Activated naive CD8-positive, alpha-beta T cell treated with anti-CD3 and anti-CD28 coated beads, Interleukin-2, amount 50 U/mL, for 16 hours (primary cell): ENCODE measurements at places on chromosomes 11 and 22.
A peak's percentile ranks its signal among the peaks of the same experiment; 100 is the strongest.

DNA sequence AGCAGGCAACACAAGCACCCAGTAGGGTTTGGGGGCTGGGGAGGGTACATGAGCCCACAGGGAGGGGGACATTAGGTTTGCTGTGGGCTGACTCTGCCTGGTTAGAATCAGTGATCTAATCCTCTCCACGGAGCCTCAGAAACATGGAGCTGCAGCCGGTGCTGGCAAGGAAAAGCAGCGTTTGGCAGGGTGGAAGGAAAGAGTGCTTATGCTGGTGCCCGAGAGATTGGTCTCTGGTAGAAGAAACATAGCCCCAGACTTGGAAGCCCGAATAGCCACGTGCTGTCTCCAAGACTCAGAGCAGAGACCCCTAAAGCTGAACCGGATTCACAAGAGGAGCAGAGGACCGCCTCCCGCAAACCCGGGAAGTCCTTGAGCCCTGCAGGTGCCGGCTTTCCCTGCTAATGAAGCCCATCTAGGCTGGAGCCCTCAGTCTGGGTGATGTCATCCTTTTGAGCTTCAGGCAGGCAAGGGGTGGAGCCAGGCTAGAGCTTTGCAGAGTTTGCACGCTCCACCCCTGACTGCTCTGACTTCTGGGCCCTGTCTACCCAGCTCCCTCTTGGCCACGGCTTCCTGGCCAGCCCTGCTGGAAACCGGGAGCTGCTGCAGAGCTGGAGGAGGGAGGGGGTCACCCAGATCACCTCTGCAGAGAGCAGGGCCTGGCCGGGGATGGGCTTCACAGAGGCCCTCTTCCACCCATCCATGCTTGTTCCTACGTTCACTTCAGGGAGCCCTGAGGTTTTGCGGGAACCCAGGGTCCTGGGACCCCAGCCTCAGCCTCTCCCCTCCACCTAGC lies 35.0 kb upstream of the JAM3 start:
- DNase-seq = peak; percentile 38

GRCh38 chr11:2153581-2154194 lies 7.3 kb downstream of the INS start:
- DNase-seq = no peak

DNA sequence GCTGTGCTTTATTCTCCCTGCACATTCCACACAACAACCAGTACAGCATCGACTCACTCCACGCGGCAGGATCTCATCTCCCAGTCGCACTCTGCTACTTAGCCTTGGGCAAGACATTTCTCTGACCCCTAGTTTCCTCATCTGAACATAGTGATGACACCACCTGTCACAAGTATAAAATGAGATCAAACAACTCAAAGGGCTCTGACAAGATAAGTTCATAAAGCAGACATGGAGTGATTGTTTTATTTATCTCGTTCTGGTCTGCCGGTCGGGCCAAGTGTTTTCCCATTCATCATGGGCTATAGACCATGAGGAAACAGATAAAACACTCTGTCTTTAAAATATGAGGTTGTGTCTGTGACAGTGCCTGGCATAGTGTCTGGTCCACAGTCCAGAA lies 35.0 kb downstream of the DSCAML1 start:
- DNase-seq = no peak

DNA sequence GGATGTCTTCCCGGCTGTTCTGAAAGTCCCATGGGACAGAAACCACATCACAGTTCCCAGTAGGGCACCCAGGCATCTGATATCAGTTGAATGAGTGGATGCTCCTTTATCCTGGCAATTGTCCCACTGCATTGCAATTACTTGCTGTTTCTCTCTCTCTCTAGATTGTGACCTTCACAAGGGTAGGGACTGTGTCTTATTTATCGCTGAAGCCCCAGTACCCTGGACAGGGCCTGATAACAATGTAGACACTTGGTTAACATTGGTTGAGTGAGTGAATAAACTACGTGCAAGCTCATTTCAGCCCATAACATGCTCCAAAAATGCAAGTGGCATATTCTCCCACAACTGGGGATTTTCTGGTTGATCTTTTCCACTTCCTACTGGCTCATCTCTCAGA lies 193.7 kb upstream of the NARS2 start:
- DNase-seq = no peak

- DNase-seq = peak; percentile 9
Measured at GRCh38 chr11:6618117-6619003, 862 bp downstream of the TPP1 start.

GRCh38 chr11:78451371-78452150 lies 33.9 kb upstream of the GAB2 start:
- DNase-seq = no peak

DNA sequence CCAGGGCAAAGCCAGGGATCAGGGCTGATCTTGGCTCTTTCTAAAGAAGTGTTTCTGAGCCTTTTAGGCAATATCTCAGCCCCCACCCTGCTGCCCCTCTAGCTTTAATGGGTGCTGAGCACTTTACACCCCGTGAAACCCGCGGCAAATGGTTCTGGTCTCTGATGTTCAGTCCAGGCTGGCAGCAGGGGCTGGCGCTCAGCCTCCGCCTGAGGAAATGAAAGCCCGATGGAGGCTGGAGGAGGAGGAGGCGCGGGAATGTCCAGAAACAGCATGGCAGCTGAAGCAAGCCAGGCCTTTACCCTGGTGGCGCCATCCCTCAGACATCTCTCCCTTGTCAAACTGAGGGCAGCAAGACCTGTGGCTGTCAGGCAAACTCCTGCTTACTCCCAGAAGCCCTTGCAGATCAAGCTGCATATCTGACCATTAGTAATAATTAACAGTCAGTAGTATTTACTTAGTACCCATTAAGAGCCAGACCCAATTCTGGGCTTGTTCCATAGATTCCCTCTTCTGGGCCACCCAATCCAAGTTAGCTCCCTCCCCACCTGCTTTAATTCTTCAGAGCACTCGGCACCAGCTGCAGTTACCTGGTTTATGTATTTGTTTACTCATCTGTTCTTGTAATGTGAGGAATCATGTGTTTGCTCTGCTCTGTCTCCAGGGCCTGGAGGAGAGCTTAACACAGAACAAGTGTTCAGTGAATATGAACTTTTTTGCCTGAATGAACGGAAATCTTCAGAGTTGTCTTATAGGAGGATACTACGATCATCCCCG lies 15.0 kb upstream of the ALX4 start:
- DNase-seq = no peak

GRCh38 chr22:35043252-35043933 lies 22.6 kb upstream of the ISX start:
- no peak for DNase-seq

DNA sequence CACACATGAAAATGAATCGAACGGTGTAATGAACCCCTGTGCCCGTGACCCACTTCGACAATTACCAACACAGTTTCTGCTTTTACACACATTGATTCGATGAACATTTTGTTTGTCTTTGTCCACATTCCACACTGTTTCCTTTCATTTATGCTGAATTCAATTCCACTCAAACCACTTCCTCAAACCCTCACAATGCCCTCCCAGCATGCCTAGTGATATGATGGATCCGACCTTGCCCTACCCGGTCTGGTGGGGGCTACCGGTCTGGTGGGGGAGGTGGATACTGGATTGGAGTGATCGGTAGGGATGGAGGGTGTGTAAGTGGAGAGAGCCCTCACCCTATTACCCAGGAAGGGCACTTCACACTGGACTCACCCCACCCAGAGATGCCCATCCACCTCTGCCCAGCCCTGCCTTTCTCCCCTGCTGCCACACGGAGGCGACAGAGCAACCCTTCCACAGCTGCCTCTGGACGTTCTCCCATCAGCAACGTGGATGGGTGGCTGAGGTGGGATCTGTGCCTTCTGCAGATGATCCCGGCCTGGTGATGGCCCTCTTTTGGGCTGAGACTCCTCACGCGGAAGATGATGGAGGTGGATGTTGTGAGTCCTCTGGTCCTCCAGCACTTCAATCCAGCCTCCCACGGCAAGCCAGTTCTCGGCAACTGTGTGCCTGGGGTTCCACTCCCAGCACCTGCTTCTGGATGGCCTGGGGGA lies 33.0 kb upstream of the P2RY2 start:
- DNase-seq = peak; percentile 14

GRCh38 chr22:22908495-22908861 lies 20.9 kb downstream of the IGLL5 start:
- no peak for DNase-seq

GRCh38 chr11:3824714-3825472 lies 15.9 kb downstream of the RHOG start:
- peak; percentile 70 for DNase-seq

- no peak for DNase-seq
Measured at GRCh38 chr11:89922195-89922660, at the start of gene TRIM49D1. TRIM49D1 (minus strand) TSS chr11:89922245; CDS start chr11:89917710, 4,535 bp downstream.

DNA sequence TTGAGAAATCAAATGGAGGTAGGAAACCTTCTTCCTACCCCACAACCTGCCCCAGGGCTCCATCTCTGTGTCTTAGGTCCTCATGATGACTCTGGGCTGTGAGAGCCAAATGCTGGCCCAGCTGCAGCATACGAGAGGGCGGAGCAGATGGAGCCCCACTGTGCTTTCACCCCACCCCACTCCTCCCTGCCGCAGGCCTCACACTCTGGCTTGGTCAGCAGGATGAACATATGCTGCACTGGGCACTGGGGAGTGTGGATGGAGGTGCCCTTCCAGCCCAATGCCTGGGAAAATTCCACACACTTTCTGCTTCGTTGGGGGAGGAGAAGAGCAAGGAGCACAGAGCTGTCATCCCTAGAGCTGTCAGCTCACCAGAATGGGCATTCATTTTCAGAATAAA lies 271.6 kb upstream of the CADM1 start:
- DNase-seq = no peak

DNA sequence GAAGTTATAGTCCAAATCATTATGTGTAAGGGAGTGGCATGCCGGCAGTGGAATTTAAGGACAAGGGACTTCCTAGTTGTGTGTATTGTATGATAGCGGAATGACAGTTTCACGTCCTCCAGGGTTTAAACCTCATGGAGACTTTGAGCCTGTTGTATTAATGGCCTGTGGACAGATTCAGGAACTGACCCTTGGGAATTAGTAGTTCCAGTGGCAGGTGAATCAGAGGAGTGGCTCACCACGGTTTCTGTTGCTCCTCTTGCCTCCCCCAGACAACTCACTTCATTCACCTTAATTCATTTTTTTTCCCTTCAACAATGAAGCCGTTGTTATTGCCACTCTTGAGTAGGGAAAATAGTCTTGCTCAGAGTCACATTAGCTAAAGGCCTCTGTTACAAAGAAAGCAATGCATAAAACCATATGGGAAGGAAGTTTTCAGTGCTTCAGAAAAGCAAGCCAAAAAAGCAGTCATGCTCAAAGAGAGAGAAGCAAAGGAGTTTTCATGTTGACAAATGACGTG lies 22.6 kb downstream of the AMOTL1 start:
- DNase-seq = no peak

GRCh38 chr11:45512471-45513148 lies 152.8 kb downstream of the CHST1 start:
- DNase-seq = no peak

- no peak for DNase-seq
Measured at GRCh38 chr11:113267493-113267892, 46.9 kb upstream of the TTC12 start.

GRCh38 chr22:16781764-16782329 lies 43.4 kb downstream of the XKR3 start:
- no peak for DNase-seq

DNA sequence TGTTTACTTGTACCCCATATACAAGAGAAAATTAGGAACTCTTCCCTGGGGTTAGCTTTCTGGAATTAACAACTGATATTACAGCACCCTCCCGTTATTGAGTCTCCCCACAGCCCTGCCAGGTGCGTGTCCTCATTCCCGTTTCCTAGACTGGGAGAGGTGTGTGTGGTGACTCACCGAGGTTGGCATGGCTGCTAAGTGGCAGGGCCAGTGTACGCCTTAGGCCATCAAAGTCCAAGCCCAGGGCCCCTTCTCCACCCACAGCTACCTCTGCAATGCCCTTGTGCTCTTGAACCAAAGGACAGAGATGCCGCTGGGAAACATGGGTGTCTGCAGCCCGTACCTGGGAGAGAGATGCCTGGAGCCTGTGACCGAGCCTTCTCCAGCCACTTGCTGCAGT lies 12.3 kb downstream of the IFT27 start:
- no peak for DNase-seq

DNA sequence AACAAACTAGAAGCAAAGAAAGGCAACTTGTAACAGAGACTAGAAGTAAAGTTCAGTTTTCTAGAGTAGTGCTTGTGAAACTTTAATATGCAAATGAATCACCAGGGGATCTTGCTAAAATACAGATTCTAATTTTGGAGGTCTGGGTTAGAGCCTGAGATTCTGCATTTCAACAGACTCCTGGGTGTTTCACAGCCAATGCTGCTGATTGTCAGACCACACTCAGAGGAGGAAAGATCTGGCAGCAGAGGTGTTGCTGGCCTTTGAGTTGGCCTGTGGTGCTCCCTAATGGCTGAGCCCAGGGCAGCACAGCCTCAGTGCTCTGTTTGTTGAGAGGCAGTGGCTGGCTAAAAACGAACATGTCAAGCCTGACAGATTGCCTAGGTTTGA lies 5.4 kb downstream of the CRY2 start:
- no peak for DNase-seq

DNA sequence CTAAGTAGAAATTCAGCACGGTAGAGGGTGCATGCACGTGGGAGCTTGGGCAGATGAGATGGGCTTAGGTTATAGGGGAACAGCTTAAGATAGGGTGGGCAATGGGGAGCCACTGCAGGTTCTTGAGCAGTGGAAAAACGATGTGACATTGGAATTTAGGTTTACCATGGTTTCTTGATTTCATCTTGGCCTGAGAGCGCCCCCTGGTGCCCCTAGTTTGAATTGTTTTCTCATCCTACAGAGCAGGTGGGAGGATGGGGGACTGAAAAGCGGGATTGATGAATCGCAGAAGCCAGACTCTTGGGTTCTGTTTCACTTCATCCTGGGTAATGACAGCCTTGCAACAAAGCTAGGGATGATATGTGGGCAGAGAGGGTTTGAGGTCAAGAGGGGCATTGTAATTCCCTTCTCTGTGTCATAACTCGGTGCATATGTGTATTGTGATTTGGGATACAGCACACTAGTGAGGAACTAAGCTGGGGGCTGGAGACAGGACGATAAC lies 6.7 kb upstream of the MCAM start:
- DNase-seq = peak; percentile 58

DNA sequence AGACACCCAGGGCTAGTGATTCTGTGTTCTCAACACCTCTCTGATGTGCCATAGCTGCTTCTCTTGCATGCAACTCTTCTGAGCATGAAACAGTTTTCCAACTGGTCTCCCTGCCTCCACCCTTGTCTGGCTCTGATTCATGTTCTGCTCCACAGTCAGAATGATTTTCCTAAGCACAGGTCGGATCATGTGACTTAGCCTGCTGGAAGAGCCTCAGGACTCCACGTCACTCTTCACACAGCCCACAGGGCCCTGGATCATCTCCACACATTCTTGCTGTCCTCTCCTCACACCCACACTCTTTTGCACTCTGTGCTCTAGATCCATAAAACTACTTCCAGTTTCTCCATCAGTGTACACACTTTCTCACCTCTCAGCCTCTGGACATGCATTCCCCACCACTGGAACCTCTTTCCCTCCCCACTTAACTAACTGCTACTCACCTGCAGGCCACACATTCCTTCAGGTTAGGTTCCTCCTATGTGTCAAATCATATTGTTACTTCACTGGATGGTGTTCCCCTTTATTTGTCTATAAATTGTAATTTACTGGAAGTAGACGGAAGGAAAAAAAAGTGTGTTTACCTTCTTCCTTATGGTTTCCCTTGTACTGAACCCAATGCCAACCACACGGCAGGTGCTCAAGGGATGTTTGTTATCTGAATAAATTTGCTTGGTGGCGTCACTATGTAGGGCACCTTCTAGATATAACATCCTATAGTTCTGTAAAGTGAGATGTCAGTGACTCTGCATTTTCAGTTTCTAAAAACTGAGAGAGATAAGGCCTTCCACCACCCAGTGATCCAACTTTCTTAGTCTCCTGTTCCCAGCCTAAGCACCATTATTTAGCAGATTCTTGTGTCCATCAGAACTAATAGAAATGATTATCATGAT lies 133.7 kb downstream of the ETS1 start:
- no peak for DNase-seq

GRCh38 chr11:2509481-2510001 lies 64.7 kb downstream of the KCNQ1 start:
- no peak for DNase-seq
